ENCODE measurements at places on chromosomes 4 and X.

DNA sequence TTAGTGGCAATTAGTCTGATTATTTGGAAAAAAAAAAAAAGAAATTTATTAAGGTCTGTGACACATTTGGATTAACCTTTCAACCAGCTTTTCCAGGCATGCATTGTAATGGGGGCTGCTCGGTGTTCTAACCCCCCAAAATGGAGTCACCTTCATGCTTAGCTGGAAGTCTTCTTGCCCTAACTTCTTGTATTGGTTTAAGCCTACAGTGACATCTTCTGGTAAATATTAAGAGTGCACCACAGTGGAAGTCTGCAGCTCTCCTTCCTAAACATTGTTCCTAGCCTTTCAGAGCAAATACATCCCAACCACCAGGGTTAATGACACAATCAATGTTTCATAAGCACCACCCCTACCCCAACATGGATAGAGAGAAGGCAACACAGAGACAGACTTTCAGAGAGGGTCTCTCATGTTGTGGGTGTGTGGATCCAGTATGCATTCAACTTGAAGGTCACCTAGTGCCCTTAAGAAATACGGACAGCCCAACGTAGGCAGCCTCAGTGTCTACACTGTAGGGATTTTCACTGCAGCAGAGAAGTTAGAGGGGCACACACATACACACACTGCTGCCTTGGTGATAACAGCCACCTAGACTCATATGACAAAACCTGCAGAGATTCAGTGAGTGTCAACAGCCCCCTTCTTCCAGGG, 142.9 kb upstream of the MBNL3 start:
- no peak overlapping the region for H3K27ac ChIP-seq
- no peak for DNase-seq
- H3K4me1 ChIP-seq: no peaks in the 10 kb centered on the region
- no peaks in the 10 kb centered on the region for H3K36me3 ChIP-seq
- no peak overlapping the region for H3K4me3 ChIP-seq

DNA sequence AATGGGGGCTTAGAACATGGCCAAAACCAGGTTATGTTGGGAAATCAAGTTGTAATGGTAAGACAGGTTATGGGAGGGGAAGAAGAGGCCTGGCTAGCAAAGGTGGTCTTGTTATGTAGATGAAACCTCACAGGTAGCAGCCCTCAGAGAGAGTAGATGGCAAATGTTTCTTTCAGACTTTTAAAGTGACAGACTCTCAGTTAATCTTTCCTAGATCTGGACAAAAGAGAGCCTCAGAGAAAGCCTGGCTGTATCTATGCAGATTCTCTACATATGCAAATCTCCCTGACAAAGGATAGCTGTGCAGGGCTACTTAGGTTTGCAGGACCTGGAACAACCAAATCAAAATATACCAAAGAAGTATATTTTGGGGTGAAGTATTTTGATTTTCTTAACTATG, 284.1 kb upstream of the AMOT start:
- no peaks in the 10 kb centered on the region for H3K36me3 ChIP-seq
- no peaks in the 10 kb centered on the region for H3K27me3 ChIP-seq
- no peak overlapping the region for H3K27ac ChIP-seq

- no peak overlapping the region for H3K4me3 ChIP-seq
- no peaks in the 10 kb centered on the region for H3K27me3 ChIP-seq
- H3K36me3 ChIP-seq: peaks cover 12% of the 10 kb centered on the region
- H3K4me1 ChIP-seq: no peaks in the 10 kb centered on the region
- DNase-seq: no peak
Observed at GRCh38 chr4:78829296-78829695, 53.1 kb downstream of the BMP2K start.

DNA sequence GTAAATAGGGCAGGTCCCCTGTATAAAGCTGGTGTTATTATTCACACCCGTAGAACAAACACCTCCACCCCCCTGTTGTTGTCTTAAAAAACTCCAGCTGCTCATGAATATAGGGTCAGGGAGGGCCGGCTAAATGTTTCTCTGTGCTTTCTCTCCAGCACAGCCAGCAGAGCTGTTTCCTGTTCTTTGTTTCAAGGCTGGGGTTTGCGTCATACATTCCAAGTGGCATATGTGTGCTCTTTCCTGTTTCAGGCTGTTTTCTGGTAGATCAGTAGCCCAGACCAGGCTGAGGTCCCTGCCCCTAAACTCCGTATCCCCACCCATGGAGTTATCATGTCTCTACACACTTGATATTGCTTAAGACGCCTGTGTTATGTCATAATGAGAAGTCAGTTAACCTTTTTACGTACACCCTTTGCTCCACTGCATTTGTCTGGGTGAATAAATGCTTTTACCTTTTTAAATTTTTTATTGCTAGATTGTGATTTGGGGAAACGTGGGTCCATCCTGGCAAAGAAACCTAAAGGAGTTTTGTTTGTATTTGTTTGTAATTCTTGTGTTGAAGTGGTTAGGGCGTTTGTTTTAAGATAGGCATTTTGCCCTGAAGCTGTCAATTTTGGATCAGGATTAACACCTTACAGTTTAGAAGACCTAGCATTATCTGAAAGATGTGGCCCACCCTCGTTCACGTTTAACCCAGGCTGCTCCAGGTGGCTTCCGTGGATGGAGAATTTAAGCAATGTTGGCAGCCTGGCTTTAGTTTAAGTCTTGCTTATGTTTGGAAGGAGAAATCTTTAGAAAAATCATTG, 3.3 kb downstream of the KLF3 start:
- H3K4me1 ChIP-seq: peaks cover 44% of the 10 kb centered on the region
- H3K27ac ChIP-seq: peak overlapping the region; percentile 97
- H3K36me3 ChIP-seq: peaks cover 13% of the 10 kb centered on the region
- H3K27me3 ChIP-seq: no peaks in the 10 kb centered on the region

DNA sequence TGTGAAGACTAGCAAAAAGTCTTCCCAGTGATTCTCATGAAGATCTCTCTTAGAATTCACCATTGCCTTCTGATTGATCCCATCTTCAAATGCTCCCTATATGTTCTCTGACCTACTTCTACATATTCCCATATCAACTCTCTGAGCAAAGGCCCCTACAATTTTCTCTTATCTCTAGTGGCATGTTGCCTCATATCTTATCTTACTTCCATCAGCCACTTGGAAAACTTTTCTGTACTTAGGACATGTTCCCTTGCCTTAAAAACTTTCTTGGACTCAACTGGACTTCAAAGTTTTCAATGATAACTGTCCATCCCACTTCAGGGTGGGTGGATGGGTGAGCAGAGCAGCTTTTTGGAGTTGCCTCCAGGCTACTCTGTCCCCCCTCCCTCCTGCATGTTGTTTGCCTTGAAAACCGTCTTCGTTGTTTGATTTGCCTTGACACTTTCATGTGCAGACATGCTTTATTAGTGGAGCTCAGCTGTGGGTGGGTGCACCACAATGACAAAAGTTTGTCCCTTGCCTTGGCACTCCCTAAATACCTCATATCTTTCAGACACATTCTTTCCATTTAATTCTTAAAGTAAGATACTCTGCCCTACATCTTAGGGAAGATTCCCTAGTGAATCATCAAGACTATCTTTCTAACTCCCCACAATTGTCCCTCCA, 18.3 kb upstream of the USP27X start:
- H3K4me1 ChIP-seq: no peaks in the 10 kb centered on the region
- no peak overlapping the region for H3K4me3 ChIP-seq
- no peaks in the 10 kb centered on the region for H3K36me3 ChIP-seq
- H3K27ac ChIP-seq: no peak overlapping the region
- no peaks in the 10 kb centered on the region for H3K27me3 ChIP-seq

- no peaks in the 10 kb centered on the region for H3K27me3 ChIP-seq
- no peak overlapping the region for H3K4me3 ChIP-seq
- DNase-seq: peak; percentile 30
- H3K4me1 ChIP-seq: no peaks in the 10 kb centered on the region
- peaks cover 15% of the 10 kb centered on the region for H3K36me3 ChIP-seq
- no peak overlapping the region for H3K27ac ChIP-seq
Observed at GRCh38 chr4:128863312-128864075, 54.0 kb downstream of the JADE1 start.

- H3K4me1 ChIP-seq: peaks cover 4% of the 10 kb centered on the region
- no peaks in the 10 kb centered on the region for H3K27me3 ChIP-seq
- no peak overlapping the region for H3K4me3 ChIP-seq
- DNase-seq: no peak
- H3K36me3 ChIP-seq: no peaks in the 10 kb centered on the region
Observed at GRCh38 chrX:22527302-22527701, 254.6 kb downstream of the CBLL2 start.

DNA sequence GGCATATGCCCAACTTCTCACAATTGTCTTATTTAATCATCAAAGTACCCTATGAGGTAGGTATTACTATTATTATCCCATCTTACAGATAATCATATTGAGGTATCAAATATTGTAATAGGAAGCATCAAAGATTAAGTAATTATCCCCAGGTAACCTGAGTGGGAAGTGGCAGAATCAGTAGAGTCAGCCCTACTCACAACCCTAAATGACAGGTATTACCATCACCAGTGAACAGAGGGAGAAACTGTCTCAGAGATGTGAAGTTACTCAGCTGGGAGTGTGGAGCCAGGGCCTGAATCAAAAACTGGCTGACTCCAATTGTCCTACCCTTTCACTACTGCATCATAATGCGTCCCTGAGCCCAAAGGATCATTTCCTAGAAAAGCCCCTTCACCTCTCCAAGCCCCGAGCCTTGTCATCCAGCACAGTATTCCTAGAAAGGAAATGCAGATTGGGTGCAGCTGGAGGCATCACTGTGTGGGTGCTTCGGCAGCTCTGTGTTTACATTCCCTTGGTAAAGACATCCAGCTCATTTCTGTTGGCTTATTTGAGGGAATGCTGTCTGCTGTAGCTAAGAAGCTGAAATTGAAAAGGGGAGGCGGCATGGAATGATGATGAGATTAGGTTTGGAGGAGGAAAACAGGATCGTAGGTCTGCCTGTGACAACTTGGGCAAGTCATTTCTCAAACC, 72.8 kb downstream of the DHX15 start:
- peaks cover 3% of the 10 kb centered on the region for H3K36me3 ChIP-seq
- no peak overlapping the region for H3K4me3 ChIP-seq
- no peak for DNase-seq
- no peaks in the 10 kb centered on the region for H3K27me3 ChIP-seq

- no peaks in the 10 kb centered on the region for H3K36me3 ChIP-seq
- H3K4me3 ChIP-seq: no peak overlapping the region
- H3K27me3 ChIP-seq: no peaks in the 10 kb centered on the region
- no peak for DNase-seq
- H3K27ac ChIP-seq: no peak overlapping the region
Observed at GRCh38 chr4:186078981-186079638, 10.2 kb downstream of the TLR3 start.
